Neuronal stem cell (in vitro differentiated cells): ENCODE measurements at places on chromosomes 11 and 22.

DNA sequence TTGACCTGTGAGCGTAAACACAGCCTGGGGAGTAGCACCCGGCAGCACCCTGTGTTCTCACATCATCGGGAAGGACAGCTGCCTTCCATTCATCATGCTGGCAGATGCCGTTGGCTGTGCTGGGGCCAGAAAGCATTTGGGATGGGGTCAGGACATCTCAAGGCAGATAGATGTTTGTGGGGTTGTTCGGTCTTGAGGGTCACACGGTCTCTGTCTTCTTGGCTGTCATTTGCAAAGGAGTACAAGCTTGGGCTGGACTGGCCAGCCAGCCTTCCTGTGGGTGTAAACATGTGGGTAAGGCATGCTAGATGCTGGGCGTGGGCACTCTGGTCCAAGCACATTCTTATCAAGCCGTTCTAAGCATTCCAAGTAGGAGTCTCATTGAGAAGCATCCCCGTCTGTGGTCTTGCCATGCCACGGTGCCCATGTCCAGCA lies 81.4 kb downstream of the TBC1D22A start:
- DNase-seq: no peak

GRCh38 chr11:6152126-6152525 lies 18.0 kb downstream of the OR52B2 start:
- no peak for DNase-seq

- no peak for DNase-seq
Measured at GRCh38 chr11:130614591-130614990, 166.1 kb downstream of the ADAMTS15 start.

DNA sequence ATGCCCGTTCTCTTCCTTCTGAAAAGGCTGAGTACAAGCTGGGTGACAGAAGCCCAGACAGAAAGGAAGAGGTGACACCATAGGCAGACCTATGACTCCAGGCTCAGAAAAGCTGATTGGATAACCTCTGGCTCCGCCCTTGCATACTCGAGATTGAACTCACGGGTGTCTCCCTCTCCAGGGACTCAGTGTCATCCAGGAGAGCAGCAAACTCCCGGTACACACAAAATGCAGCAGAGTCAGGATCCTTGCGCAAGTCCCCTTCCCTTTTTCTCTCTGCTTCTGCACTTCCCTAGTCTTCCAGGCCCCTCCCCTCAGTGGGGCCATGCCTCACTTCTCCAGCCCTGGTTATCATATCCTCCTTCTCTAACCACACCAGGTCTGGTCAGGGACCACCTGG lies 9.8 kb downstream of the SCN4B start:
- no peak for DNase-seq

GRCh38 chr11:58330861-58331260 lies 28.0 kb downstream of the OR5B17 start:
- DNase-seq: no peak

DNA sequence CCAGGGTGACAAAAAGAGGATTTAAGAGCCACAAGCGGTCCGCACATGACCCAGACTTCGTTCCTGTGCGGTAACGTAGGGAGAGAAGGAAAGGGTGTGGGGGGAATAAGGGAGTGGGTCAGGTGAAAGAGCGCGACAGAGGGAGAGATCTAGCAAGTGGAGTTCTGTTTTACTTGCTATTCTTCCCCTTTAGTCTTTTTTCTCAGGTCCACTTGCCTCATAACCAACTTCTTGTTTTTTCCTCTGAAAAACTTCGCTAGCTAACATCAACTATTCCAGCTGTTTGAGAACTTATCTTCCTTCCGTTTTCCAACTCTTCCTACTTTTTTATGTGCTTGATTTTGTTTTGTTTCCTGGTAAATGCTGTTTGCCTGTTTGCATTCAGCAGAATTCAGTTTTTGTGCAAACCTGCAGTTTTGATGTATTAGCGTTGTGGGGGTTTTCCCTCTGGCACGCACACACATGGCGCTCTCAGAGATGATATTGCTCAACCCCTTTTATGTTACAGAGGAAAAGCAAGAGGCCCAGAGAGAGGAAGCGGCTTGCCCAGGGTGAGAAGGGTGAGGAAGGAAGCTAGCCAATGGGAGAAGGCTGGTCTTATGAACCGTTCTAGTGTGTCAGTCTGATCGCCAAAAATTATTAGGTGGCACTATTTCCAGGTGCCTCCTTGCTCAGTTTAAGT lies 592 bp upstream of the CTSC start:
- DNase-seq: no peak

GRCh38 chr22:29788339-29789279 lies 21.4 kb downstream of the UQCR10 start:
- no peak for DNase-seq

DNA sequence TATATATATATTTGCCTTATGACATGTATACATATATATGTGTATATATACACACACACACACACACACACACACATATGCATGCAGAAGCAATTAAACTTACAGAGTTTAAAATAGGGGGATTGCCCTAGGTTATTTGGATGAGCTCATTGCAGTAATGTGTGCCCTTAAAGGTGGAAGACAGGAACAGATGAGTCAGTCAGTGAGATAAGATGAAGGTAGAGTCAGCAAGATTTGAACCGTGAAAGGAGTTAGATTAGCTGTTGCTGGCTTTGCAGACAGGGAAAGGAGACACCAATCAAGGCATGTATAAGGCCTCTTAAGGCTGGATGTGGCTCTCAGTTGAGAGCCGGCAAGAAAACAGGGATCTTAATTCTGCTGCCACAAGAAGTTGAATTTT lies 902.4 kb upstream of the RAG2 start:
- no peak for DNase-seq

DNA sequence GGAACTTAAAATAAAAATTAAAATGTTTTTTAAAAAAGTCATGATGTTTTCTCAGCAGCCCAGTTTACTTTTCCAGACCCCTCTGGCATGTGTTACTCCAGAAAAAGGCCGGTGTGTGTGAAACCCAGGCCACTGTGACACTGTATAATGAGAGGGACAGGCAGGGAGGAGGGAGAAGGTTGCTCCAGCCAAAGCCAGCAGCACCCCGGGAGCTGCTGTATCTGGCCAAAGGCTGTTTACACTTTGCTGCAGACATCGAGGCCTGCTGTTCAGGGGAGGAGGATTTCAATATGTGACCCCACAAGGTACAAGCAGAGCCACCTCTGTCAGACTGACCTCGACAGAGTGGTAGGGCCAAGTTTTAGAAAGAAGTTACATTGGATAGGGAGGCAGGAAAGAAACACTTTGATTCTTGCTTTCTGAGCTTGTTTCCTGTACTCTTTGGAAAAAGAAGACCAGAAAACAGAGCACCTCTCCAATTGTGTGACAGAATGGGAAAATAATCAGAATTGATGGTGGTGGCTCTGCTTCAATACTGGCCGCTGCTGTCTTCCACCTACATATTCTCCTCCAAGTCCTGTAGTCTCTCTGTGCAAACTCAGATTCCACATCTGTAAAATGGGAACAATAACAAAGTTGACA lies 41.0 kb upstream of the CD44 start:
- no peak for DNase-seq
